ENCODE measurements at places on chromosomes 6 and 20. TPM values are rescaled to one million over a fixed set of nuclear protein-coding genes. Genes with fewer than 3 reads are reported as not detected.

DNA sequence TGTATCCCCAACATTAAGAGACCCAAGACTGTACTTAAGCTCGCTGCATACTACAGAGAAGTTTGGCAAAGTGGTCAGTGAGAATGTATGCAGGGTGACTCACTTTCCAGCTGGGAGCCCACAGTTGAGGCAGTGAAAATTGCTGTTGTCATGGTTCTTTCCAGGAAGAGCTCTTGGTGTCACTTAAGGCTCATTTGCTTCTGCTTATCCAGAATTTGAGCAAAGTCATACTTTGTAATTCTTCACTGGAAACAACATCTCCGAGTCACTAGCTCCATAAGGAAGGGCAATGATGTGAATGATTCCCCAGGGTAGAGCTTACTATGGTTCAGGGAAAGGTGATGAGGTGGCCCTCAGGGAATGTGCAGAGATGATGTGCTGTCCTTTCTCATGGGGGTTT lies 65.4 kb upstream of the FBXL4 start:
- no peaks in the 10 kb centered on the region for H3K4me1 ChIP-seq
- no peak for DNase-seq
- no peaks in the 10 kb centered on the region for H3K36me3 ChIP-seq
- no peaks in the 10 kb centered on the region for H3K27me3 ChIP-seq
- no peak overlapping the region for H3K27ac ChIP-seq

GRCh38 chr6:13248584-13248985 lies 79.8 kb downstream of the TBC1D7 start:
- peaks cover 6% of the 10 kb centered on the region for H3K36me3 ChIP-seq
- H3K4me1 ChIP-seq, result peaks cover 4% of the 10 kb centered on the region
- no peak overlapping the region for H3K4me3 ChIP-seq
- no peak overlapping the region for H3K27ac ChIP-seq

DNA sequence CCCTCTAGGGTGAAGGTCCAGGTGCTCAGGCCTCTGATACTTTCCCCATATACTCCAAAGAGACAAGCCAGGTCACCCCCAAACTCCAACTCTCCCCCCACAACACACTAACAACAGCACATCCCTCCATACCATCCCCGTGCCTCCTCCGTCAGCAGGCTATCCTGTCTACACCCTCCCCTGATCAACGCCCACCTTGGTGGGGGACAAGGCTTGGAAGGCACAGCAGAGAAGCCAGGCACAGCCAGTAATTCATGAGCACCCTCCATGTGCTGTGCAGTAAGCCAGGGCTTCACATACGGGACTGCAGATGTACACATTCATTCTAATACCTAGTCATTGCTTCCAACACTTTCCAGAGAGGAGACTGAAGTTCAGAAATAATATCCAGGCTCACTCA lies 57.6 kb downstream of the TRERF1 start:
- DNase-seq, result no peak
- H3K27ac ChIP-seq, result no peak overlapping the region
- peaks cover 2% of the 10 kb centered on the region for H3K36me3 ChIP-seq
- H3K4me1 ChIP-seq, result no peaks in the 10 kb centered on the region
- H3K27me3 ChIP-seq, result no peaks in the 10 kb centered on the region

GRCh38 chr6:144543006-144543871 lies 258.1 kb downstream of the UTRN start:
- H3K4me1 ChIP-seq, result no peaks in the 10 kb centered on the region
- H3K27me3 ChIP-seq, result no peaks in the 10 kb centered on the region
- no peak overlapping the region for H3K27ac ChIP-seq
- H3K36me3 ChIP-seq, result no peaks in the 10 kb centered on the region
- DNase-seq, result no peak

The RAB32 gene
- total RNA-seq, result 4.9 TPM

The CALHM5 gene
- total RNA-seq, result 0.02 TPM

The SIRPB1 gene
- 1.0 TPM for total RNA-seq
